Activated CD4-positive, alpha-beta T cell treated with anti-CD3 and anti-CD28 coated beads, Interleukin-2, amount 50 U/mL, for 4 hours (primary cell): ENCODE measurements at places on chromosomes 4 and X.

DNA sequence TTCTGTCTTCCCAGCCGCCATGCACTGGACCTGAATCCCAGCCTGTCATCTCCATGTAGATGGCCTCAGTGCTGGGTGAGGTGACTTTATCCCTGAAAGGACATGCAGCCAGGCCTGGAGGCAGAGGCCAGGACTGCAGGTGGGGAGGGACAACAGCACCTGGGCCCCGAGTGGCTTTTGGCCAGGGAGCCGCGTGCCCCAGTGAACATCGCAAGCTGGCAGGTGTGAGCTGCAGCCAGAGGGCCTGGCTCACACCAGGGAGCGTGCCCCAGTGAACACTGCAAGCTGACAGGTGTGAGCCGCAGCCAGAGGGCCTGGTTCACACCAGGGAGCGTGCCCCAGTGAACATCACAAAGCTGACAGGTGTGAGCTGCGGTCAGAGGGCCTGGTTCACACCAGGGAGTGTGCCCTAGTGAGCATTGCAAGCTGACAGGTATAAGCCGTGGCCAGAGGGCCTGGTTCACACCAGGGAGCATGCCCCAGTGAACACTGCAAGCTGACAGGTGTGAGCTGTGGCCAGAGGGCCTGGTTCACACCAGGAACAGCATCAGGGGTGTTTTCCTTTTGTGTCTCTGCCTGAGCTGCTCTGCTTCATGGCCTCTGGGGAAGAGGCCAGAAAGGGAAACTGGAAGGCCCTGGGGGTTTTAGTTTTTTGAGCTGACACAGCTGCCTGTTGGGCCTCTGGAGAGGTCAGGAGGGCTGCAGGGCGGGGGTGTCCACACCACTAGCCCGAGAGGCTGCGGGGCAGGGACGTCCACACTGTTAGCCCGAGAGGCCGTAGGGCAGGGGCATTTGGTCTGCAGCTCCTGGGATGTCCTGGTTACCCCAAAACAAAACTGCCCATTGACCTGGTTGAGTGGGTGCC, 22.7 kb upstream of the PSAPL1 start:
- no peak for DNase-seq

DNA sequence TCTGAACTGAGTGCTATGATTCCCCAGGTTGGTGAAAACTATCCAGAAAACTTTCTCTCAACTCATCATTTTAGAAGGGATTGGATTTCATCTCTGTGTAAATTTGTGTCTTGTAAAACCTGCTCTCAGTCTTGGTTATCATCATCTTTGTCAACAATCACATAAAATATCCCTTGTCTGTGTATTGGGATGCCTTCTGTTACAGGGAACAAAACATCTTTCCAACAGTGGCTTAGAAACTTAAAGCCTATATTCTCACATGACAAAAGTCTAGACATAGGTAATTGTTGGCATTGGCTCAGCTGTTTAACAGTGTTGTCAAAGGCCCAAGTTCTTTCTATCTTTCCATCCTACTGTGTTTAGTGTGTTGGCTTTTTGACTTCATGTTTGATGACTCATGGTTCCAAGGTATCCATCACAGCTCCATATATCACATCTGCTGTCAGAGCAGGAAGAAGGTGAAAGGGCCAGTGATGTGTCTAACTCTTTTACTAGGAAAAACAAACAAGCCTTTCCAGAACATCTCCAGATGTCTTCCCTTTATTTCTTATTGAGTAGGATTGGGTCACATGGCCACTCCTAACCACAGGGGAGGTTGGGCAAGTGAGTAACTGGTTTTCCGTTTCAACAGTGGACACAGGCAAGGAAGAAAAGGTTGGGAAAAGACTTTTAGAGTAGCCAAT, 65.0 kb downstream of the PHEX start:
- no peak for DNase-seq

DNA sequence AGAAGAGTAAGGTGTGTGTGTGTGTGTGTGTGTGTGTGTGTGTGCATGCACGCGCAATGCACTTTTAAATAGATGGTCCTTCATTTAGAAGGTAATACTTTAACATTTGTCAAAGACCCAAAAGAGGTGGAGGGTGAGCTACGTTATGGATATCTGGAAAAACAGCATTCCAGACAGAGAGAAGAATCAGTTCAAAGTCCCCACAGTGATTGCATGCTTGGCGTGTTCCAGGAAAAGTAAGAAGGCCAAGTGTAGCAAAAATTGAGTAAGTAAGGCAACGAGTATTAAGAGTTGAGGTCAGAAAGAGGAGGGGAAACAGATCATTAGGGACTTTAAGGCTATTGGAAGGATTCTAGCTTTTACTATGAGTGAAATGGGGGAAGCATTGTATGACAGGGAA, 21.9 kb upstream of the GABRE start:
- no peak for DNase-seq

DNA sequence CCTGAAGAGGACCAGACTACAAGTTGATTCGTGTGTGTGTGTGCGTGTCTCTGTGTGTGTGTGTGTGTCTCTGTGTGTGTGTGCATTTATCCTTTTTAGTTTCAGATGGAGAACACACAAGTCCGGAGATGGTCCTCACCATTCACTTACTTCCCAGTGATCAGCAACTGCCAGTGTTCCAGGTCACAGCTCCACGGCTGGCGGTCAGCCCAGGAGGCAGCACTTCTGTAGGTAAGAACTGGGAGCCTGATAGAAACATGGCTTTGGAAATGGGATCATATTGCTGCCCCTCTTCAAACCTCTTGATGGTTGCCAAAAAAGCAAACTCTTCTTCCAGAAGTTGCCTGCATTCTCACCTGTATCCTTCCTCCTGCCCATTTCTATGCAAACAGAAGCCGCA, 122.6 kb upstream of the ANXA3 start:
- DNase-seq, result no peak

DNA sequence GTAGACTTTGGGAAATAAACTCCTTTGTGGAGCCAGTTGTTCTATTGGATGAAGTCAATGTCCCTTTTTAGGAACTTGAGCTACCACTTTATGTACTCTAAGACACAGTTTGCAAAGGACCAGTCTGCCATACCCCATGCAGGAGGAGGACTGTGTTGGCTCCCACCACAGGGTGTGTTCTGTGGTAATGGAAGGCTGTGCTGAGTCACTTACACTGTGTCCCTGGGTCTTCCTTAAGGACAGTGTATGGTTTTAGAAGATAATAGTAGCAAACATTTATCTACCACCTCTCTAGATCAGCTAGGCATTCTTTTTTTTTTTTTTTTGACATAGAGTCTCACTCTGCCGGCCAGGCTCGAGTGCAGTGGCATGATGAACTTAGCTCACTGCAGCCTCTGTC, 184.0 kb upstream of the PGRMC2 start:
- no peak for DNase-seq

DNA sequence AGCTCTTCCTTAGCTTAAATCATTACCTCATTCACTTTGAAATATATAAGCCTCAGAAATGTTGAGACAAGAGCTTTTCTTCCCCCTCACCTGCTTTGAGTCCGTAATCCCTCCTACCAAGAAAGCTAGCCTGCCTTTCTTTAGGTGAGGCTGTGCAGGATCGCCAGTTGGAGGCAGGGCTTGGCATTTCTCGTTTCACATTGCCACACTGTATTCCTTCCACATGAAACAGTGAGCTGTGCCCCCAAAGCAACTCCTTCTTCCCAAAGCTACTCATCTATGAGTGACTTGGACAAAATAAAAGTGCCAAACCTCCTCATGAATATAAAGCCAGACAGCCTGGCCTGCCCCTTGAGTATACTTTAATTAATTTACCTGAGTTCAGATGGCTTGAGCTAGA, 86.8 kb downstream of the LIMCH1 start:
- no peak for DNase-seq

DNA sequence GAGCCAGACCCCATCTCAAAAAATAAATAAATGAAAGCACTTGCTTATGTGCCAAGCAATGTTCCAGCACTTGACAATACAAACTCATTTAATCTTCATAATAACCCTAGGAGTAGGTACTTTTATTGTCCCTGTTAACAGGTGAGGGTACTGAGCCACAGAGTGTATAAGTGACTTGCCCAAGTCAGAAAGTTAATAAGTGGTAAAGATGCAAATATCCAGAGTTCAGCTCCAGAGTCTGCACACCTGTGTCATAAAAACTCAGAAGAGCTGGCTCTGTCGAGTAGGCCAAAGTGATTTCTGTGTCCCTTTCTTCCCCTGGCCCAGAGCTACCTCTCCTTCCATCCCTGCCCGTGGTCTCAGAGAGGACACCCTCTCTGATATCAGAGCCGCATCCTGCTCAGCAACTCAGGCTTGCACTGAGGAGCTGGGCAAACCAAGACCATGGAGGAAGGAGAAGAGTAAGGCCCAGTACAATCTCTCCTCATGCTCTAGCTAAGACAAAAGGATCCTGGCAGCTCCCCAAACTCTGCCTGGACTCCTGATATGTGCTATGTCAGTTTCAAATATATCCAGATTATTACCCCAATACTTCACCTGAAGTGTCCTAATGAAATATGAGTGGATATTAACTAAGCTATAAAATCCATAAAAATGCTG, 136.3 kb downstream of the HS6ST2 start:
- DNase-seq, result no peak

DNA sequence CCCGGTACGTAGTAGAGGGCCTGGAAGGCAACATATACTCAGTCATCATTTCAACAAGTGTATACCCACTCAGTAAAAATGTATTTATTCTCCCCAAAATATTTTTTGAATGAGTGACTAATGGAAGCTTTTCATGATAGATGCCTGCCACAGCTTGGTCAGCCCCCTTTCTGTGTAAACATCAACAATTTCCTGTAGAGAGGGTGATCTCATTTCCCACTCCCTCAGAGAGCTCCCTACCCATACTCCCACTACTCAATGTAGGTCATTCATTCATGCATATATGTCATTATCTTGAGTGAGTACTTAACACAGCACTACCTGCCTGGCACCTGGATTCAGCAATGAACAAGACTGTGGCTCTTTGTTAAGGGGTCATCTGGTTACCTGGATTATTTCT, 81.9 kb downstream of the STK32B start:
- DNase-seq, result no peak

DNA sequence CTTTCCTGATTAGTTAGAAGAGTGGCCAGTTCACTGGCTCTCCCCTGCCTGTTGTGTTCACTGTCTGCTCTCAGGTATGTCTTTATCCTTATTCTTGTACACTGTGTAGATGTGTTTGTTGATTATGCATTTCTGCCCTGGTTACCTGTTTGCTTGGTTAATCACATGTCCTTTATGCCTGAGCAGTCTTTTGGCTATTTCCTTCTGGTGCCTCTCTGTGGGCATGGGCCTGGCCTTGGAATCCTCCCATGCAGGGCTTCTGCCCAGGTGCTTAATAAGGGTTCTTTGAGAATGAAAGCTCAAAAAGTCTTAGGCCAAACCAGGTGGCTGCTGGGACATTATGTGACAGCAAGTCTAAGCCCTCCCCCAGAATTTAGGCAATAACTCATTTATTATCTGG, 26.5 kb downstream of the OTUD6A start:
- no peak for DNase-seq

- no peak for DNase-seq
Observed at GRCh38 chr4:36556984-36557383, 275.6 kb downstream of the DTHD1 start.

DNA sequence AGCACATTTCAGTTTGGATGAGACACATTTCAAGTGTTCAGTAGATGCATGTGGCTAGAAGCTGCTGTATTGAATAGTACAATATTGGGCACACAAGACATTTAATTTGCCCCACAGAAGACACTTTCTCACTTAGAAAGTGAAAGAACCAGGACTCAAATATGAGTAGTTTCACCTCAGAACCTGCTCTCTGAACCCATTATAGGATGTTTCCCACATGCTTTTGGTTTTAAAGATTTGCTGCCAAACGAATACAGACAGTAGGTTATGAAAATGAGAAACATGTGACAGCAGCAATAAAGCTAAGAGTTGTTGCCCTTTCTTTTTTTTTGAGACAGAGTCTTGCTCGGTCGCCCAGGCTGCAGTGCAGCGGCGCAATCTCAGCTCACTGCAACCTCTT, 32.3 kb downstream of the C4orf54 start:
- DNase-seq, result no peak

GRCh38 chr4:5979981-5980380, 38.2 kb downstream of the C4orf50 start:
- DNase-seq, result no peak

GRCh38 chr4:30122711-30123110, 597.5 kb upstream of the PCDH7 start:
- no peak for DNase-seq

DNA sequence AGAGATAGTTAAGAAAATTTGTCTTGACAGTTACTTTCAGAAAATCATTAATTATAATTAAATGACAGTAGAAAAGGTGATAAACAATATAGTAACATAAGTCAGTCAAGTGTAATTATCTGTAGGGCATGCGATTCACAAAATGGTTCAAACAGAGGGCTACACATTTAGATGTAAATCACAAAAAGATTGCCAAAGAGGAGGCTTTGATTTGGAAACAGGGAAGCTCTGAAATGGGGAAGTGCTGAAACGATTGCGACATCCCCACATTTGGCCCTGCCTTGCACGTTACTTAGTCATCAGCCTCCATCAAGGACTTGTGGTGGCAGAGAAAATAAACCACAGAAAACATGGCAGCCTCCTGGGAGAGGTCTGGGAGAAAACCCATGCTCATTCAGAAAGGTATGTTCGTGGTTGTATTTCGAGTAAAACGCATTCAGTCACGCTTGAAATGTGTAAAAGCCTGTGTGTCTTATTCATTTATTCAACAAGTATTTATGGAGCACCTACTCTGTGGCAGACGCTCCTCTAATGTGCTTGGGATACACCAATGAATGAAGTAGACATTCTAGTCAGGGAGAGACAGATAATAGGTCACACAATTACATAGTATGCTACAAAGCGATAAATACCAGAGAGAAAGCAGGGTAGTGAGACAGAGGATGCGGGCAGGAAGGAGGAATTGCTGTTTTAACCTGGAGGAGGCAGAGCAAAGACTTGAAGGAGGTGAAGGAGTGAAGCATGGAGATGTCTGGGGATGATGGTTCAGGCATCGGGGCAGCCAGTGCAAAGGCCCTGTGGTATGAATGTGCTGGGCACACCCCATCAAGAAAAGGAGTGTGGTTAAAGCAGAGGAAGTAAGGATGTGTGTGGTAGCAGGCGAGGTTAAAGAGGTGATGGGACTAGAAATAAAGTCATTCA, 7.8 kb downstream of the RBM47 start:
- no peak for DNase-seq

- DNase-seq, result no peak
Observed at GRCh38 chrX:3990569-3990968, 277.1 kb upstream of the PRKX start.

- no peak for DNase-seq
Observed at GRCh38 chrX:155949098-155949497, 48.4 kb upstream of the IL9R start.

GRCh38 chr4:131430302-131430701, 1718.8 kb upstream of the PCDH10 start:
- no peak for DNase-seq

- no peak for DNase-seq
Observed at GRCh38 chr4:41609851-41610250, 71.9 kb downstream of the LIMCH1 start.

- no peak for DNase-seq
Observed at GRCh38 chr4:188714907-188715306, 575.7 kb downstream of the TRIML1 start.
